ENCODE measurements at places on chromosomes 1 and 21. TPM values are rescaled to one million over a fixed set of nuclear protein-coding genes. Genes with fewer than 3 reads are reported as not detected.
A peak's percentile ranks its signal among the peaks of the same experiment; 100 is the strongest.

- no peak overlapping the region for H3K27ac ChIP-seq
- H3K36me3 ChIP-seq = no peaks in the 10 kb centered on the region
- no peak for DNase-seq
- H3K27me3 ChIP-seq = no peaks in the 10 kb centered on the region
- no peak overlapping the region for H3K4me3 ChIP-seq
These were observed 23.3 kb downstream of the WNT2B start for GRCh38 chr1:112532064-112532463.

DNA sequence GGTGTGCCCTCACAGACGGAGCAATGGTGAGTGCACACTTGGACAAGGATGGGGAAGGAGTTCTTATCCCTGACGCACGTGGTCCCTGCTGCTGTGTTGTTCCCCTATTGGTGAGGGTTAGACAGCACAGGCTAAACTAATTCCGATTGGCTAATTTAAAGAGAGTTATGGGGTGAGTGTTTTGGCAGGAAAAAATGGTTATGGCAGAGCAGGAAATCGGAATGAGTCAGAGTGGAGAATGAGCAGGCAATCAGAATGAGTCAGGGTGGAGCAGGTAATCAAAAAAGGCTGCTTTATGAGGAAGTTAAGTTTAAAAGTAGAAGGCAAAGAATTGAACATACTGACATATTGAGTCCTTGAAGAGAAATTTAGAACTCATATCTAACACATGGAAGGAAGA, 100.5 kb downstream of the NGF start:
- H3K4me1 ChIP-seq = no peaks in the 10 kb centered on the region
- H3K27me3 ChIP-seq = peaks cover 35% of the 10 kb centered on the region
- H3K4me3 ChIP-seq = no peak overlapping the region

GRCh38 chr1:166876540-166876838, 425 bp upstream of the TADA1 start:
- H3K4me3 ChIP-seq = peak overlapping the region; percentile 87
- H3K36me3 ChIP-seq = peaks cover 4% of the 10 kb centered on the region
- peak overlapping the region; percentile 96 for H3K27ac ChIP-seq
- H3K27me3 ChIP-seq = no peaks in the 10 kb centered on the region

DNA sequence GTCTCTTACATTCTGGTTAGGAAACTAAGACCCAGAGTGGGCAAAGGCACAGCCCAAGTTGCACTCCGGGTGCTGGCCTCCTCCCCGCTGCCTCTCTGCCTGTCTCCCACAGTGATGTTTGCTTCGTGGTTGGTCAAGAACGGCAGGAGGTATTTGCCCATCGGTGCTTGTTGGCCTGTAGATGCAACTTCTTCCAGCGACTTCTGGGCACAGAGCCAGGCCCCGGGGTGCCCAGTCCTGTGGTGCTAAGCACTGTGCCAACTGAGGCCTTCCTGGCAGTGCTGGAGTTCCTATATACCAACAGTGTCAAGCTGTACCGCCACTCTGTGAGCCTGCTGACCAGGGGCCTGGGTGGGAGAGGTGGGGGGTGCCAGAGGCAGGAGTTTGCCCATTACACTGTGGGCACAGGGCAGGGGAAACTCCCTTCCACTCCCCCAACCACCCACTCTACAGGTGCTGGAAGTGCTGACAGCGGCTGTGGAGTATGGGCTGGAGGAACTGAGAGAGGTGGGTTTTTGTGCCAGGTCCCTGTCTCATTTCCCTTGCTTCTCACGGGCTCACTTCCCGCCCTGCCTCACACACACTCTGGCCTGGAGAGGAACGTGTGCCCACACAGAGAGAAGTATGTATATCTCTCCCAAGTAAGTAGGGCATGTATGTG, 1.9 kb downstream of the BTBD19 start:
- peak overlapping the region; percentile 84 for H3K4me3 ChIP-seq
- no peaks in the 10 kb centered on the region for H3K27me3 ChIP-seq
- peaks cover 17% of the 10 kb centered on the region for H3K36me3 ChIP-seq
- H3K27ac ChIP-seq = peak overlapping the region; percentile 88
- H3K4me1 ChIP-seq = peaks cover 83% of the 10 kb centered on the region

- no peaks in the 10 kb centered on the region for H3K27me3 ChIP-seq
- peaks cover 8% of the 10 kb centered on the region for H3K36me3 ChIP-seq
- H3K27ac ChIP-seq = peak overlapping the region; percentile 73
- H3K4me1 ChIP-seq = peaks cover 54% of the 10 kb centered on the region
- no peak for DNase-seq
These were observed 552 bp upstream of the ZNF691 start for GRCh38 chr1:42845866-42846256.

DNA sequence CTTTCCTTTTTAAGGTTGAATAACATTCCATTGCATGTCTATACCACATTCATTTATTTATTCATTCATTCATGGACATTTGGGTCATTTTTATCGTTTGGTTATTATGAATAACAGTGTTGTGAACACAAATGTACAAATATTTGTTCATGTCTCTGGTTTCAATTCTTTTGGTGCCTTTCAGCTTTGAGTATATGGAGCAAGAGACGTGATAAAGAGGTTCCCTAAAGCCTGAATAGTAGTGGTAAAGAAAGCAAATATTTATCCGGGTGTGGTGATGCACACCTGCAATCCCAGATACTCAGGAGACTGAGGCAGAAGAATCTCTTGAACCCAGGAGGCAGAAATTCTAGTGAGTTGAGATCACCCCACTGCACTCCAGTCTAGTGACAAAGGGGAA, 5.3 kb upstream of the RLF start:
- H3K36me3 ChIP-seq = no peaks in the 10 kb centered on the region
- H3K27me3 ChIP-seq = peaks cover 5% of the 10 kb centered on the region
- no peak for DNase-seq
- H3K4me1 ChIP-seq = peaks cover 10% of the 10 kb centered on the region
- no peak overlapping the region for H3K4me3 ChIP-seq

ADGRL4 gene
- total RNA-seq = not detected

- peak overlapping the region; percentile 34 for H3K27ac ChIP-seq
- H3K36me3 ChIP-seq = no peaks in the 10 kb centered on the region
- H3K4me3 ChIP-seq = peak overlapping the region; percentile 40
- DNase-seq = peak; percentile 78
- H3K4me1 ChIP-seq = peaks cover 17% of the 10 kb centered on the region
These were observed 55.2 kb downstream of the SLC9A1 start for GRCh38 chr1:27099587-27100334.

FCRL4 gene
- total RNA-seq = not detected

DCDC2B gene
- total RNA-seq = not detected

GRCh38 chr1:4328402-4329071, 325.9 kb upstream of the AJAP1 start:
- peaks cover 6% of the 10 kb centered on the region for H3K27me3 ChIP-seq
- H3K4me3 ChIP-seq = no peak overlapping the region
- no peaks in the 10 kb centered on the region for H3K36me3 ChIP-seq

FCRL6 gene
- total RNA-seq = not detected

DNA sequence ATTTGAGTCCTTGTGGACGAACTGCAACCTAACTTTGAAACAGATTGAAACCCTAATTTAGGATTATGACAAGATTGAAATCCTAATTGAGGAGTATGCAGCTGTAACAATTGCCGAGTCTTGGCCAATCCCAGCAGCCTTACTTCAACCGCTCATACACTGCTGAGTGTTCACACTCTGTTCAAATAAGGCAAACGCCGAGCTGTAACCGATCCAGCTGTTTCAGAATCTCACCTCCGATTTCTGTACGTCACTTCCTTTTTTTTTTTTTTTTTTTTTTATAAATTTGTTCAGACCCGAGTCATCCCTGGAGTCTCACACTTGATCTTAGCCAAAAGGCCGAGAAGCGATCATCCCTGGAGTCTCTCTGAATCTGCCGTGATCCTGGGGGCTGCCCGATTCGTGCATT, 22.3 kb upstream of the ATP5PO start:
- H3K27ac ChIP-seq = peak overlapping the region; percentile 99
- peak overlapping the region; percentile 94 for H3K4me3 ChIP-seq
- DNase-seq = peak; percentile 51
- peaks cover 86% of the 10 kb centered on the region for H3K4me1 ChIP-seq
- peaks cover 14% of the 10 kb centered on the region for H3K36me3 ChIP-seq
- H3K27me3 ChIP-seq = no peaks in the 10 kb centered on the region

Data from activated T-cell treated with anti-CD3 and anti-CD28 coated beads, Interleukin-2, amount 50 U/mL, for 72 hours (primary cell).